ENCODE measurements at places on chromosomes 13 and 19.

- DNase-seq = no peak
These were observed 11.9 kb upstream of the SIGLEC11 start for GRCh38 chr19:49972841-49973240.

DNA sequence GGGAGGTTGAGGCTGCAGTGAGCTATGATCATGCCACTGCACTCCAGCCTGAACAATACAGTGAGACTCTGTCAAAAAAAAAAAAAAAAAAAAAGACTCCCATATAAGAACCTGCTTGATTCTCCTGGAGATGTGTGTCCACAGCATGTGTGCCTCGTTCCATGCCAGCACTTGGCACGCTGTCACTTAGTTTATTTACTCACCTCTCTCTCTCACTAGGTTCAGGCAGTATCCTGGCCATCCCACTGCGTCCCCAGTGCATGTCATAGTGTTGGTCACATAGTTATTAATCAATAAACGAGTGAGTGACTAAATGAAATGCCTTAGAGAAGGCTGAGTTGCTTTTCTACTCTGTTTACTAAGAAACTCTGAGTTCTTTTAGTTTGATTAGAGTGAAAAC lies 79.1 kb upstream of the GPR12 start:
- DNase-seq = no peak

DNA sequence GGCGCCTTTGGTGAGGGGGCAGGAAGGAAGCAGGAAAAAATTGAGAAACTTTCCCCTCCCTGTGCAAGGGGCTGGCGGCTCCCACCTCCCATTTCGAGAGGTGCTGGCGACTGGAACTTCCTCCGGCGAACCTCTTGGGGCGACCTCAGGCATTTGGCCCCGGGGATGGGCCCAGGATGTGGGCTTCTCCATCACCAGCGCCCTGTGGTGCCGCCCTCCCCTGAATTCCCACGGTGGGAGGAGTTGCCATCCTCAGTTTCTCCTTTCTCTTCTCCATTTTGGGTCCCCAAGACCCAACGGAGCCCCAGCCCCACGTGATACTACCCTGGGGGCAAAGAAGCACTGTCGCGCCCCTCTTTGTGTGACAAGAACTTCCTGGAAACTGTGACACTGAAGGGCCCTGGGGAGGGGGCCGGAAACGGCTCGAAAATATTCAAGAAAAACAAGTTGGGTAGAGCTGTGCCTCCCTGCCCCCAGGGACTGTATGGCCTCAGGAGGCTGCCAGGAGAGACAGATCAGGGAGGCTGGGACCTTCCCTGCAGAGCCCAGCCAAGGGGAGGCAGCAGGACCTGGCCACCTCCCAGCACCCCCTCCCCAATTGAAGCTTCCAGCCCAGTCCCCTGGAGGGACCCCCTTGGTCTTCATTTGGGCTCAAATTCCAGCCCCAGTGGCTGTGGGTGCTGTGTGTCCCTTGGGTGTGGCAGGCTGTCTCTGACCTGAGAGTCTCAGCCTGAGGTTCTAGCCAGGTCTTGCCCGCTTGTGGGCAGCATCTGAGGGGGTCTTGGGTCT lies 16.2 kb upstream of the AP1M2 start:
- no peak for DNase-seq

GRCh38 chr13:98772794-98773452 lies 20.5 kb upstream of the SLC15A1 start:
- no peak for DNase-seq

DNA sequence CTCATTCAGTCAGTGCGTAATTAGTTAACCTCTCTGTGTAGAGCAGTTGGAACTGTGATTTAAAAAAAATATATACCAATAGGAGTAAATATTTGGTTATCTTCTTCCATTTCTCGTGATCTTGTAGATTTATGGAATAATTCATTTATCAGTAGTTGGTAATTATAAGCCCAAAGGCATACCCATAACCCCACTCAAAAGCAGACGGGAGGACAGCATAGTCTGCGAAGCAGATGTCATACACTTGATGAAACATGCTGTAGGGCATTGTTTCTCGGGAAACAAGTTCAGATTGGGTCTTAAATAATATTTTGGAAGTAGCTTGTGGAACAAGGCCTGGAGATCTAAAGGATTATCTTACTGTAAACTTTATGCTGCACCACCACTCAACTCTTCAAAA lies 119.7 kb downstream of the FRY start:
- DNase-seq = no peak

DNA sequence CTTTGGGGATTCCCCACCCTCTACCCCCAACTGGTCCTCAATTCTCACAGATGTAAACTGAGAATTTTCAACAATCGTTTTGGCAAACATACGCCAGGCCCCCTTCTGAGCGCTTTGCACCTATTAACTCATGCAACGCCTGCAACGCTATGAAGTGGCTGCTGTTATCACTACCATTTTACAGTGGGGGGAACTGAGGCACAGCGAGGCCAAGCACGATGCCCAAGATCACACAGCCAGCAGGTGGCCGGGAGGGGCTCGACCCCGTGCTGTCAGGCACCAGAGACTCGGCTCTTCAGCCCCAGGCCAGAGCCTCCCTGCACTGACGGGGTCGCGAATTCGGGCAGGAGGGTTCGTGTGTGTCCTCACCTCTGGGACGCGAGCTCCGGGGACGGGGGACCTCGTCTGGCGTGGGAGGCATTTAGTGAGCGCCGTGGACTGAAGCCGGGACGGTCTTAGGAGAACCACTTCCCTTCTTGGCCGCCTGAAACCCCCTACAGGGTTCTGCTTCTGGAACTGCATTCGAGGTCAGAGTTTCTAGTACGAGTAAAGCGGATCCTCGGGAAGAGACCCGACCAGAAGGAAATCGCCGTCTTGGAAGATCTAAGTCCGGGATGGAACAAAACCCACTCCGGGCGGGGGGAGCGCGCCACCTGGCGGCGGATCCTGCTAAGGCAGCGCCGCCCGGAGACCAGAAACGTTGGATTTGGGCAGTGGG lies 21.0 kb downstream of the ZNF114 start:
- no peak for DNase-seq

DNA sequence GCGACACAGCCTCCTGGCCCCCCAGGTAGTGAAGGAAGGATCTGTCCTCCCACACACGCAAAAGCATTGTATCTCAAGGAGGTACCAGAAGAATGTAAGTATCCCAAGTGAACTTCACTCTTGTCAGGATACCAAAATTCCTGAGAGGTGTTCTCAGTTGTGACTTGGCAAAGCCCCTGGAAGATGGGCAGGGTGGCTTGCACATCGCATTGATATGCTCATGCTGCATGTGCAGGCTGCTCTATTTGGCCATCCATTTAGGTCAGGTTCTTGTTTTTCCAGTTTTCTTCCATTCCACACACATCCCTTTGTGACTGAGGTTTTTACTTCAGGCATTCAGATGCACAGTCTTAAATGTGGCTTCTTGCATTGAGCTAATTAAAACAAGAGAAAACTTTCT lies 382.8 kb downstream of the FOXO1 start:
- no peak for DNase-seq

- DNase-seq = no peak
These were observed 39.2 kb downstream of the KCNC3 start for GRCh38 chr19:50290011-50290410.

GRCh38 chr13:60139272-60139671 lies 24.5 kb downstream of the DIAPH3 start:
- DNase-seq = no peak

DNA sequence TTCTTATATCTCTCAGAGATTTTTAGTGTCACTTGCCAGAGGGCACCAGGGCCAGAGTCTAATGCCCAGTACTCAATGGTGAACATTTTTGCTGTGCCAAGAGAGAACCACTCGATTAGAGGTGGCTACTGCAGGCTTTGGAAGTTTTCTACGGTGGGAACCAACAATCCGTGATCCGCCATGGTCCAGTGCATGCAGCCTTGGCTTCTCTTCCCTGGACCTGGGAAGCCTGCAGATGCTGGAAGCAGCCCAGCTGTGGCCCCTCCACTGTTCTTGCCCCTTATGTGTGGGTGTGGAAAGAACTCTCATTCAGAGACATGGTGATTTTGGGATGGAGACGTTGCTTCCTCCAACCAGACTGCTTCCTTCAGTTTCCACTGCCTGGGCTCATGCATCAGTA lies 224.2 kb downstream of the TSHZ3 start:
- no peak for DNase-seq

GRCh38 chr13:111233080-111233479 lies 87.4 kb upstream of the TEX29 start:
- DNase-seq = no peak
